ENCODE measurements at places on chromosomes 6 and 20.

- DNase-seq: no peak
These were observed 3.1 kb downstream of the PBOV1 start for GRCh38 chr6:138215093-138215782.

DNA sequence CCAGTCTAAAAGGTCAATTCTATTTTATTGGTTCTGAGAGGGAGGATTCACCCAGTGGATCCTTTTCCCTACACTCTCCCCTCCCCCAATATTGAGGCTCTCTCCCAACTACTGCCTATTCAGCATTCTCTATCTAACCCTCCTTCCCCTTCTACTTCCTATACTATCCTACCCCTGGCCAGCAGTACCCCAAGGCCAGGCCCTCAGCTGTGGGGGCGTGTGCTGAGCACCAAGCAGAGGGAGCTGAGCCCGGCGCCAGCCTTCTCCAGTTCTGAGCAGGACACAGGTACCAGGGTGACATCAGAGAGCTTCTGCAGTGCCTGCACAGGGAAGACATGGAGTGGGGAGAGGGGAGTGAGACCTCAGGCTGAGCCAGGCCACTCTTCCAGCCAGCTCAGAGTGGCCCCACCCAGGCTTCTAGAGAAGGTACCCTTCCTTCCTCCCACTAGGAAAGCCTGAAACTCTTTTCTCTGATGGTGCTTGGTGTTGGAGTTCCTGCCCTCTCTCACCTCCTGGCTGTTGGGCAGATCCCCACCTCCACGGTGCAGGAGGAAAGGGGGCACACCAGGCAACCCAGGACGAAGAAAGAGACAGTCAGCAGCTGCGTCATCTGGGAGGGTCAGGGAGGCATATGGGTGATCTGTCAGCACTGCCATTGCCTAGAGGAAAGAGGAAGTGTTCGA, 1.9 kb downstream of the DDAH2 start:
- DNase-seq: no peak

DNA sequence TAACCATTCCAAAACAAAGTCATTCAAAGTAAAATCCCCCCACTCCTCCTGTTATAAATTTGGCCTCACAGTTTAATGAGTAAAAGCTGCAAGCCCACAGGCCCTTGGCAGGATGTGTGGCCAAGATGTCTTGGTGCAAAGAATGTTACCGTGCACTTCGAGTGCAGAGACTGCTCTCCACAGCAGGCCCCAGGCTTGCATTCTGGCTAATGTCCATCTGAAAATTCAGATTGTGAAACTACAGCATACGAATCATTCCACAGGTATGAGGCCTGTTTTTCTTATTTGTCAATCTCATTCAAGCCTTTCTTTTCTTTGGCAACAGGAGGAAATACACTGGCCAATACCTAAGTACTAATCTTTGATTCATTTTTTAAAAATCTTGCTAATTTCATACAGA, 7.1 kb downstream of the RPS6KA2 start:
- DNase-seq: no peak

GRCh38 chr20:32263398-32263954, 14.0 kb upstream of the KIF3B start:
- no peak for DNase-seq
